Spinal cord (tissue), 10 donors: ENCODE measurements at places on chromosomes 13 and 19. TPM values are rescaled to one million over a fixed set of nuclear protein-coding genes. Genes with fewer than 3 reads are reported as not detected.
A peak's percentile ranks its signal among the peaks of the same experiment; 100 is the strongest.

- H3K4me3 ChIP-seq, result no peak overlapping the region
- no peak overlapping the region for H3K27ac ChIP-seq
- H3K27me3 ChIP-seq, result no peaks in the 10 kb centered on the region
- no peaks in the 10 kb centered on the region for H3K36me3 ChIP-seq
- DNase-seq, result no peak
Measured at GRCh38 chr13:108741930-108742329, 112.5 kb downstream of the MYO16 start.

DNA sequence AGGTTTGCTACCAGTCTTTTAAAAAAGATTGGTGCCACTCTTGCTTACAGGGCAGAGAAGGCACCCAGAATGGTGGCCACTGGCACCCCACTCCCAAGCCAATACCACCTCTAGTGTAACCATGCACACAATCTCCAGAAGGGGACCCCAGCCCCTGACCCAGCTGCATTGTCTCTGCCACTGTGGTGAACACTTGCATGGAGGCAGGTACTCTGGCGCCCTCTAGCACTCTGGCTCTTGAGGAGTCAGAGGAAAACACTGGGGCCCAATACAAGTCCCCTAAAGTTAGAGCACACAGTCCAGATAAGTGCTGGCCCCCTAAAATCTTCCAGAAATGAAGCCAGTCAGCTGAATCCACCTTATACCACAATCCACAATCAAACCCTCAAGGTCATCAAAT, 6.0 kb downstream of the ERVV-1 start:
- H3K27me3 ChIP-seq, result no peaks in the 10 kb centered on the region
- no peak overlapping the region for H3K4me3 ChIP-seq
- no peaks in the 10 kb centered on the region for H3K4me1 ChIP-seq
- DNase-seq, result no peak

- H3K4me3 ChIP-seq, result no peak overlapping the region
- H3K27ac ChIP-seq, result no peak overlapping the region
- H3K27me3 ChIP-seq, result no peaks in the 10 kb centered on the region
- no peaks in the 10 kb centered on the region for H3K4me1 ChIP-seq
- no peaks in the 10 kb centered on the region for H3K36me3 ChIP-seq
- no peak for DNase-seq
Measured at GRCh38 chr13:32882691-32883090, 133.5 kb upstream of the KL start.

DNA sequence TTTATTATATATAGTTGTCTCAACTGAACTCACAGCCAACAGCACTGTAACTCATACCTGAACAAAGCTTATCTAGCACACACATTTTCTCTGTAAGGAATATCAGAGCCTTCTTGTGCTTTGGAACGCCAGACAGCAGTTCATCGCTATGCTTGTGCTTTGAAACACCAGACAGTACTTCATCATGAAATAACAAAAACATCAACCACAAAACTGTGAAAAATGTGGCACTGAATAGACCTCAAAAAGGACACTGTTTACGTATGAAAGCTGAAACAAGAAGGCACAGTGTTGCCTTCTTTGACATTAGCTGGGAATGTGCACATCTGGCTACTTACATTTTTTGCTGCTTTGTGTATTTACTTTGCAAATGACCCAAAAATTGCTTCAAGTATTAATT, 160.2 kb downstream of the PDS5B start:
- no peak for DNase-seq
- peaks cover 2% of the 10 kb centered on the region for H3K36me3 ChIP-seq
- H3K27me3 ChIP-seq, result no peaks in the 10 kb centered on the region
- H3K4me3 ChIP-seq, result no peak overlapping the region
- H3K27ac ChIP-seq, result no peak overlapping the region

GRCh38 chr13:20403826-20404225, 121.8 kb downstream of the CRYL1 start:
- peaks cover 25% of the 10 kb centered on the region for H3K36me3 ChIP-seq
- no peak overlapping the region for H3K27ac ChIP-seq
- H3K27me3 ChIP-seq, result no peaks in the 10 kb centered on the region
- H3K4me3 ChIP-seq, result no peak overlapping the region
- DNase-seq, result no peak

DNA sequence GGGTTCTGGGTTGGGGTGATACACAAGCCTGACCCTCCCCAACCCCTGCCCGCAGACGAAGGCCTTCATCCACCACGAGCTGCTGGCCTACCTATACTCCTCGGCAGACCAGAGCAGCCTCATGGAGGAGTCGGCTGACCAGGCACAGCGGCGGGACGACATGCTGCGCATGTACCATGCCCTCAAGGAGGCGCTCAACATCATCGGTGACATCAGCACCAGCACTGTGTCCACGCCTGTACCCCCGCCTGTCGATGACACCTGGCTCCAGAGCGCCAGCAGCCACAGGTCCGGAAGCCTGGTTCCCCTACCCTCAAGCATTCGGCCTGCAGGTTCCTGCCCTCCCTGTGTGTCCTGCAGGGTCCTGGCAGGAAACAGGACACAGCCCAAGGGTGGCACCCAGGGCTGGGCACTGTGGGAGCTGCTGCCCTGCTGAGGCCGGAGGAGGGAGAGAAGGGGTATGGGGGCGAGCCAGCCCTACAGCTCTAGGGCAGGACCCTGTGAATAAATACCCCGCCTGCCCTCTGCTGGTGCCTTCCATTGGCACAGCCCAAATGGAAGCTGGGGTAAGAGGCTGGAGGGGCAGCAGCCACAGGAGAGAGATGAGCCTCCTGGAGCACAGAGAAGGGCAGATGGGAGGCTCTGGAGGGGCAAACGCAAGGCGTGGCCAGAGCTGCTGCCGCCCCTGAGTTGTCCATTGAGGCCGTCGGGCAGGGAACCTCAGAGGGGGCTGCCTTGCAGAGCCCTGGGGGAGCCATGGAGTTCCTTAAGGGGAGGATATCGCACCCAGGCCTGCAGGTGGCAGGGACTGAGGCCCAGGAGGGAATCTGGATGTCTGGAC, 6.8 kb downstream of the TMED1 start:
- no peak overlapping the region for H3K27ac ChIP-seq
- peaks cover 93% of the 10 kb centered on the region for H3K36me3 ChIP-seq
- DNase-seq, result no peak
- no peaks in the 10 kb centered on the region for H3K27me3 ChIP-seq
- H3K4me3 ChIP-seq, result no peak overlapping the region
- H3K4me1 ChIP-seq, result no peaks in the 10 kb centered on the region

GRCh38 chr19:8210421-8211101, 1.4 kb downstream of the CERS4 start:
- H3K27ac ChIP-seq, result peak overlapping the region; percentile 63
- peaks cover 36% of the 10 kb centered on the region for H3K36me3 ChIP-seq
- peak overlapping the region; percentile 61 for H3K4me3 ChIP-seq
- no peaks in the 10 kb centered on the region for H3K27me3 ChIP-seq

GRCh38 chr13:86098511-86098910, 299.3 kb upstream of the SLITRK6 start:
- DNase-seq, result no peak
- no peak overlapping the region for H3K27ac ChIP-seq
- no peaks in the 10 kb centered on the region for H3K4me1 ChIP-seq
- H3K27me3 ChIP-seq, result no peaks in the 10 kb centered on the region
- H3K36me3 ChIP-seq, result no peaks in the 10 kb centered on the region

- no peak overlapping the region for H3K27ac ChIP-seq
- peaks cover 14% of the 10 kb centered on the region for H3K4me1 ChIP-seq
- no peaks in the 10 kb centered on the region for H3K36me3 ChIP-seq
- DNase-seq, result no peak
- peaks cover 29% of the 10 kb centered on the region for H3K27me3 ChIP-seq
Measured at GRCh38 chr13:94972262-94972661, 259.9 kb upstream of the SOX21 start.

GRCh38 chr19:48794291-48794690, 16.5 kb downstream of the BCAT2 start:
- DNase-seq, result no peak
- no peaks in the 10 kb centered on the region for H3K27me3 ChIP-seq
- no peak overlapping the region for H3K27ac ChIP-seq
- no peak overlapping the region for H3K4me3 ChIP-seq
- peaks cover 25% of the 10 kb centered on the region for H3K4me1 ChIP-seq
- peaks cover 24% of the 10 kb centered on the region for H3K36me3 ChIP-seq

DNA sequence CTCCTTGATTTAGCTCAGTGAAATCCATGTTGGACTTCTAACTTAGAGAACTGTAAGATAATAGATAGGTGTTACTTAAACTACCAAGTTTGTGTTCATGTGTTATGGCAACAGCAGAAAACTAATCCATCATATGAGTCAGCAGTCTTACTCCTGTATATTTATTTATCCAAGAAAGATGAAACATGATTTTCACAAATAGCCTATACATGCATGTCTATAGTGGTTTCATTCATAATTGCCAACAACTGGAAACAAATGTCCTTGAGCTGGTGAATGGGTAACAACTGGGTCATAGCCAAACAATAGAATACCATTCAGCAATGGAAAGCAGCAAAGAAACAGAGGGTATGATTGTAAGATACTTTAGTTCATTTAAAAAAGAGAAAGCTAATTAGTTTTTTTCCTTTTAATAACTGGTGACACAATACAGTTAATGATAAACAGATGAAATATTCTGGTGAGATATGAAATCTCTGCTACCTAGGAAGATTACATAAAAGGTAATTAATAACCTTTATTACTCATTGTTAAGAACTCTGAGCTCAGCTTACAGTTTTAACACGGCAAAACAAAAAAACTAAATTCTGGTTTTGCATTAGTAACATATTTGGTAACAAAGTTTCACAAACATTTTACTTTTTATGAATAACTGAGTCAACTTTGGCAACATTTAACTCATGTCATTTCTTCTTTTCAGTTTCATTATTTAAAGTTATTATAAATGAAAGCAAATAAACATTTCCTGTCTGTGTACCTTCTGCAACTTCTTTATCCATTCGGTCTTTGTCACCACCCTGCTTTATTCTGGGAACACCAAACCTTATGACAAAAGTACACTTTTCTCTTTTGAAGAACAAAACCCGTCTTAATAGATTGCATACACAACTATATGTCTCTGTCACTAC, 181.3 kb downstream of the LIG4 start:
- H3K36me3 ChIP-seq, result no peaks in the 10 kb centered on the region
- no peak overlapping the region for H3K27ac ChIP-seq
- no peaks in the 10 kb centered on the region for H3K4me1 ChIP-seq

DNA sequence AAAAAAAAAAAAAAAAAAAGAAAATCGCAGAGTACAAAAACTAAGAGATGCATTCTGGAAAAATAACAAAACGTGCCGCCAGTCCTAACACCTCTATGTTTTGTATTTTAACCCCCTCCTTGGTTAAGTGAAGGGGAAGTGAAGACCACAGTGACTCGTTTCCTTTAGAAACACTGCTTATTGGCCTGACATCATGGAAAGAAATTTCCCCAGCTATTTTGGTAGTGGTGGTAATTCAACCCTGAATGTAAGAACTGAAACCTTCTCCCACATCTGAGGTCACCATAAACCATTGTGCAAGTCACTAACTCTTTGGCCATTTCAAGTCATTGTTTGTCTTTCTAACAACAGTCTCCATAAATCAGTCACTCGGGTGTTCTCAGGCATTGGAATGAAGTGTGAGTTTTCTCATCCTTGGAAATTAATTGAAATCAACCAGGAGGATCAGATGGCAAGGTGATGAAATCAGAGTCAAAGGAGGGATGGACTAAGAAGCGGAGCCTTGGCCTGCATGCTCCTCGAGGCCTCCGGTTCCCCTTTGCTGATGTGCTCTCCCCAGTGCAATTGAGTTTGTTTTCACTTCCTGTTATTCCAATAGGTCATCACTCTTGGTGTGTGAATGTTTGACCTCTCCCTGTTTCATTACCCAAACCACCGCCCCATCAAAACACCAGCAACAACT, 443.9 kb downstream of the FGF9 start:
- H3K4me1 ChIP-seq, result no peaks in the 10 kb centered on the region
- no peaks in the 10 kb centered on the region for H3K36me3 ChIP-seq
- no peak overlapping the region for H3K27ac ChIP-seq
- DNase-seq, result no peak

DNA sequence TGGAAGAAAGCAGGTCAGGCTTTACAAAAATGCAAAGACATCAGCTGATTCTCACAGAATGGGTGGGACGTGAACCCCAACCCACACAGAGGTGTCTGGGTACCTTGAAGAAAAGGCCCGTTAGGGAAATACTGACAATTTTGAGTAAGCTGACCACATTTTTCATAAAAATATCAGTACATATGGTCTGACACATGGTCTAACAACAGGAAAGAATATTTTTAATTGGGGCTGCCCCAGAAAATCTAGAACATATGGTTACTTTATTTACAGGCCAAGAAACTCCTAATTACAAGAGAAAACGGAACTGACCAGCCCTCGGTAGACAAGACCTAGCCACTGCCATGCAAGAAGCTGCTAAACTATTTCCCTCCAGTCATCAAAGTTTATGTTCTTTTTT, 48.7 kb upstream of the ITM2B start:
- no peak overlapping the region for H3K27ac ChIP-seq
- no peaks in the 10 kb centered on the region for H3K4me1 ChIP-seq
- H3K4me3 ChIP-seq, result no peak overlapping the region
- H3K27me3 ChIP-seq, result no peaks in the 10 kb centered on the region
- H3K36me3 ChIP-seq, result no peaks in the 10 kb centered on the region
- no peak for DNase-seq

SHANK1 gene
- 116 TPM for polyA plus RNA-seq

PALM gene
- 237 TPM for polyA plus RNA-seq

PLPPR3 gene
- 201 TPM for polyA plus RNA-seq

URAD gene
- polyA plus RNA-seq, result not detected
